Large intestine (tissue), 12 donors: ENCODE measurements at places on chromosomes 6 and 20. TPM values are rescaled to one million over a fixed set of nuclear protein-coding genes. Genes with fewer than 3 reads are reported as not detected.

PPIL6 gene
- 3.8 TPM for polyA plus RNA-seq

TSPO2 gene
- polyA plus RNA-seq = 2.3 TPM

GRCh38 chr6:169141671-169142537 lies 111.7 kb downstream of the THBS2 start:
- peak; percentile 40 for DNase-seq
- H3K36me3 ChIP-seq = no peaks in the 10 kb centered on the region
- H3K4me1 ChIP-seq = no peaks in the 10 kb centered on the region
- no peak overlapping the region for H3K4me3 ChIP-seq
- peak overlapping the region; percentile 23 for H3K27ac ChIP-seq

DNA sequence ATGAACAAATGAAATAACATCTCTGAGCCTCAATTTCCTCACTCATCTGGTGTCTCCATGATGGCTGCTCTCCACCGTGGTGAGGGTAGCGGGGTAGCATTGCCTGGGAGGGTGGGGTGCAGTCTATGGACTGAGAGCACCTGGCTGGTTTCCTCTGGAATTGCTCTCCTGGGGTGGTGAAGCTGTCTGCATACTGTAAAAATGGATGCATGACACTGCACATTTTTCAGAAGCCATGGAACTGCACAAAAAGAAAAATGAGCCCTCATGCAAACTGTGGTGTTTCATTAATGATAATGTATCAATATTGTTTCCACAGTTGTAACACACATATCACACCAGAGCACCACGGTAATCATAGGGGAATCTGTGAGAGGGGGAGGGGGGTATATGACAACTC lies 12.1 kb upstream of the ITPR3 start:
- H3K27ac ChIP-seq = no peak overlapping the region
- H3K36me3 ChIP-seq = no peaks in the 10 kb centered on the region
- no peak for DNase-seq
- H3K4me1 ChIP-seq = peaks cover 24% of the 10 kb centered on the region
- H3K4me3 ChIP-seq = no peak overlapping the region

GRCh38 chr6:169145496-169145895 lies 108.2 kb downstream of the THBS2 start:
- no peaks in the 10 kb centered on the region for H3K27me3 ChIP-seq
- no peak overlapping the region for H3K27ac ChIP-seq
- no peaks in the 10 kb centered on the region for H3K4me1 ChIP-seq
- H3K4me3 ChIP-seq = no peak overlapping the region

- H3K27me3 ChIP-seq = no peaks in the 10 kb centered on the region
- no peaks in the 10 kb centered on the region for H3K36me3 ChIP-seq
- H3K4me3 ChIP-seq = no peak overlapping the region
- H3K27ac ChIP-seq = no peak overlapping the region
- no peaks in the 10 kb centered on the region for H3K4me1 ChIP-seq
Observed at GRCh38 chr6:168218785-168219566, 100.6 kb downstream of the DACT2 start.

GRCh38 chr6:17877196-17877894 lies 110.1 kb downstream of the KIF13A start:
- H3K4me1 ChIP-seq = peaks cover 12% of the 10 kb centered on the region

GRCh38 chr6:24899997-24900325 lies 35.8 kb downstream of the RIPOR2 start:
- H3K36me3 ChIP-seq = no peaks in the 10 kb centered on the region
- no peaks in the 10 kb centered on the region for H3K4me1 ChIP-seq
- H3K27ac ChIP-seq = no peak overlapping the region

DNA sequence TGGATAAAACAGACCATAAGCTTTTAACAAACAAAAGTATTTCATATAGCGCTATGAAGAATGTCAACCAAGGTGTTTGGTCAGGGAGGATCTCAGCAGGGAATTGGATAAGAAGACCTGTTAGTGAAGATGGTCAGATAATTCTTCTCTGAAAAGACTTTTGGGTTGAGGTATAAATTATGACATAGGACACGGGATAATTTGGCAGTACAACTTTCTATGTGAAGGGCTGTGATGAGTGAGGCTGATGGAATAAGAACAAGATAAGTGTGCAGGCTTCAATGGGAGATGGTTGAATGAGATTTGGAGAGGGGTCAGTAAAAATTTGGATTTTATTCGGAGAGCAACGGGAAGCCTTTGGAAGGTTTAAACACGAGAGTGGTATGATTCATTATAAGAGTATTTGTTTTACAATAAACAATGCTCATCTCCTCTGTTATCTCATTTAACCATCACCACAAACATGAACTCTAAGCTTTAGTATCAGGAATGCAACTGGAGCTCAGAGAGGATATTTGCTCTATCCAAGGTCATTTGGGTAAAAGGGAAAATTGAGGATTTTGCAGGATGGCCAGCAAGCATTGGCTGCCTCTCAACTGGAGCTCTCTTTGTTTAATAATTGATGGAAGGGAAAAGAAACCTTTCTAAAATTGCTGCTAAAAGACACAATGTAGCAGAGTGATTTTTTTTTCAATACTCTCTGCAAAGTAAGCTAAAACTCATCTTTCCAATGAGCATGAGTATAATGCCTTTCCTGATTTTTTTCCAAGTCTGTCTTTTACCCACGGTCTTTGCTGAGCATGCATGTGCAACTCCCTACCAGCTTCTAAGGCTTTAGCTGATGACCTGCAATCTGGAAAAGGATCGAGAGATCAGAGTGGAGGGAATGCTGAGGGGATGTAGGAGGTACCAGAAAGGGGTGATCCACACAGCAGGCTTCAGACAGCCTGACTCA lies 534.0 kb downstream of the CBLN4 start:
- no peaks in the 10 kb centered on the region for H3K27me3 ChIP-seq
- H3K4me1 ChIP-seq = no peaks in the 10 kb centered on the region
- no peak overlapping the region for H3K4me3 ChIP-seq
- no peak for DNase-seq

DNA sequence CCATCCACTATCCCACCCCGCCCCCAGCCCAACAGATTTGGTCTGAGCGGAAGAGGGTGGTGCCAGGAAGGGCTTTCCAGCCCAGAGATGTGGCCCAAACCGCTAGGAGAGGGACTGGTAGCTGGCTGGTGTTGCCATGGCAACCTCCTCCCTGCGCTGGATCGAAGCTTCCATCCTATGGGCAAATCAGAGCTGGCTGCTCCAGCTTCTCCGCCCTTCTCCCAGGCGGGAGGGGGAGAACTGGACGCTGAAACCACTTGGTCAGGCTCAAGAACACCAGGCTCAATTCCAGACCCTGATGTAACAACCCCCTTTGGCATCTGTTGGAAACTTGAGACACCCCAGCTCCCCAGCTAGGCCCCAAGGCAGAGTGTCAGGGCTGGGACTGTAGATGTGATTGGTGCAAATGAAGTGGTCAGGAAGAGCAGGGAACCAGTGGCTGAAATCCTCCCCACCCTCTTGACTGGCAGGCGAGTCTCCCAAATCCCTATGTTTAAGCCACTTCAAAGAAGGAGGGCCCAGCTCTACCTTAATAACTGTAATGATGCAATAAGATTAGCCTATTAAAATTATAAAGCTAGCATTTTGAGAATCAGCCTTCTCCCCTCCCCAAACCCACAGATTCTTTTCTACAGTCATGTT lies 4.2 kb downstream of the RIMS4 start:
- H3K27ac ChIP-seq = no peak overlapping the region
- no peak overlapping the region for H3K4me3 ChIP-seq
- H3K4me1 ChIP-seq = peaks cover 4% of the 10 kb centered on the region
- DNase-seq = peak; percentile 43
- peaks cover 21% of the 10 kb centered on the region for H3K27me3 ChIP-seq

- peaks cover 65% of the 10 kb centered on the region for H3K27me3 ChIP-seq
- H3K36me3 ChIP-seq = no peaks in the 10 kb centered on the region
- peak overlapping the region; percentile 81 for H3K27ac ChIP-seq
- peaks cover 29% of the 10 kb centered on the region for H3K4me1 ChIP-seq
- H3K4me3 ChIP-seq = peak overlapping the region; percentile 58
Observed at GRCh38 chr6:75206576-75207342, 906 bp upstream of the COL12A1 start.

DNA sequence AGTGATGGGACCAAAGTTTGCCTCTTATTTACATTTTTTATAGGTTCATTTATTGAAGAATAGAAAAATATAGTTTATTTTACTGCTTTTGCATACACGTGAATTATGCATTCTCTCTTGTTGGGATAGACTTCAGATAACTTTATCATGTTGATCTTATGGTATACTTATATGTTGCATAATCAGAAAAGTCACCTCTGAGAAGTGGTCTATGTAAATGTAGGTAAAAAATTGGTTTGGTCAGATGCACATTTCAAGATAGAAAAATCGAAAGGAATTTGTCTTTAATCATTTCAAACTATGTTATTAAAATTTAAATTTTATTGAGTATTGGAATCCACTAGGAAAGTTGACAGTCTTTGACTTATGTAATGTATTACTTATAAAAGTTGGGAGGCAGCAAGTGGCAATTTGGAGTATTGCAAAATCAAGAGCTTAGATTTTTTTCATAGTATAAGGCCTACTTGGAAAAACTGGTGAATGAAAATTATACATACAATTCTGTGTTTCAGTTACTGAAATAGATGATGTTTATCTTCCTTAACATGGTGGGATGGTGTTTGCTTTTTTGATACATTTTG lies 2.4 kb downstream of the PHF3 start:
- no peaks in the 10 kb centered on the region for H3K36me3 ChIP-seq
- H3K27ac ChIP-seq = peak overlapping the region; percentile 99
- no peak for DNase-seq
- H3K4me3 ChIP-seq = peak overlapping the region; percentile 80
- H3K27me3 ChIP-seq = no peaks in the 10 kb centered on the region

- peak; percentile 62 for DNase-seq
- no peak overlapping the region for H3K4me3 ChIP-seq
- H3K36me3 ChIP-seq = no peaks in the 10 kb centered on the region
- H3K27ac ChIP-seq = peak overlapping the region; percentile 45
Observed at GRCh38 chr6:113829696-113830045, 27.5 kb upstream of the MARCKS start.

- H3K4me3 ChIP-seq = no peak overlapping the region
- H3K27me3 ChIP-seq = no peaks in the 10 kb centered on the region
- H3K36me3 ChIP-seq = no peaks in the 10 kb centered on the region
- no peak overlapping the region for H3K27ac ChIP-seq
Observed at GRCh38 chr6:22194188-22194921, 102.5 kb downstream of the PRL start.

DNA sequence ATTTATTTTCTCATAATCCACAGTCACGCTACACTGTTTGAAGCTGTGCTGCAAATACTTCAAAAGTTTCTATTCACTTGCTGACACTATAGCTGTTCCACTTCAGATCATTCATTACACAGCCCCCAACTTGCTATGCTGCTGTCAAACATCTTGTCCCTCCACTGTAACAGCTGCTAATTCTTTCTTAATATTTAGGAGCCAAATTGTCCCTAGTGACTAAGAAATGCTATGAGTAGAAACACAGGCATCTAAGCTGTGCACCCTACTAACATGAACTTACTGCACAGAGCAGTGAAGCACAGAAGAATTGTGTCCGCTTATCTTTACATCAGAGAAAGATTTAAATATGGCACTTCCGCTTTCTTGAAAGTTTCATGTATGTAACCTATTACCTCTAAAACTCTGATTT lies 91.3 kb downstream of the PDE10A start:
- no peaks in the 10 kb centered on the region for H3K27me3 ChIP-seq
- no peak for DNase-seq
- no peak overlapping the region for H3K27ac ChIP-seq

DNA sequence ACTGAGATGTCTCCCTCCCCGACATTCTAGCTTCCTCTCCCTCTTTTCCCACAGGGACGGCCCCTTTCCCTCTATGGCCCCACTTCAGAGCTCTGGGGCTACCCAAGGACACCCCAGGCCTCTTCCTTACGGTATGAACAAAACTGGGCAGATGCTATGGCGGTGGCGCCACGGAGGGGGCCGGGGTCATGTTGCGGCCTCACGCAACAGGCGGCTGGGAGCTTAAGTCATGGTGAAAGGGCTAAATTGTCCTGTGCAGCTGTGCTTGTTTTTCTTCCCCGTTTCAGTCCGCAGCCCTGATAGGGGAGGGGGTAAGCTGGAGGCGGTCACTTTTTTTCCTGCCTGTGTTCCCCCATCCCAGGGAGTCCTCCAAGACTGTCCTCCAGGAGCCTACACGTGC lies 17.6 kb upstream of the KIAA1755 start:
- H3K27ac ChIP-seq = peak overlapping the region; percentile 40
- no peaks in the 10 kb centered on the region for H3K27me3 ChIP-seq
- no peaks in the 10 kb centered on the region for H3K36me3 ChIP-seq
- DNase-seq = peak; percentile 44

DNA sequence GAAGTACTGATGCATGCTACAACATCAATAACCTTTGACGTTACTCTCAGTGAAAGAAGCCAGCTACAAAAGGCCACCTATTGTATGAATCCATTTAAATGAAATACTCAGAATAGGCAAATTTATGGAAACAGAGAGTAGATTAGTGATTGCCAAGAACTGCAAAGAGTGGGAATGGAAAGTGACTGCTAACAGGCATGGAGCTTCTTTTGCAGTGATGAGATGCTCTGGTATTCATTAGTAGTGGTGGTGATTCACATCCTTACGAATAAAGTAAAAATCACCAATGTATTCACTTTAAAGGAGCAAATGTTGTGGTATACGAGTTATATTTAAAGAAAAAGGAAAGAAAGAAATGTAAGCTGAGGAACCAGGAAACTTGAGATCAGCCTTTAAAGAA lies 126.8 kb upstream of the SAMD5 start:
- H3K27me3 ChIP-seq = no peaks in the 10 kb centered on the region
- no peak for DNase-seq
- no peak overlapping the region for H3K27ac ChIP-seq
- no peak overlapping the region for H3K4me3 ChIP-seq
- H3K36me3 ChIP-seq = peaks cover 37% of the 10 kb centered on the region
